ENCODE measurements at places on chromosomes 5 and 9.

DNA sequence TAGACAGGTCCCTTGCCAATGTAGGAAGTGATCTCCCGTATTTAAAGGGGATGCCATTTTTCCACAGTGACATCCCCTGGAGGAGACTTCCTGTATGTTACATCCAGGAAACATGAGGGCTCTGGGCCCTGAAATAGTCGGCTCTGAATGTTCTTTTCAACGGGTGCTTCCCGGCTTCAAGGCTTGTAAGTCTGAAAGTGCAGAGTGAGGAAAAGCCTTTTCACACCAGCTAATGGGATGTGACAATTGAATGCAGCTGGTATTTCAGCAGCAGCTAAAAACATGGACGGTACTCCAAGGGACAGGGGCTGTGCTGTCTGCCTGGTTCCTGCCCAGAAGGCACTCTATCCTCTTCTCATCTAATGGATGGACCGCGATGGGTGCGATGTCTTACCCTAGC, 1.4 kb downstream of the IL9 start:
- DNase-seq = no peak

- DNase-seq = no peak
Measured at GRCh38 chr5:7902666-7903625, 34.0 kb downstream of the MTRR start.

DNA sequence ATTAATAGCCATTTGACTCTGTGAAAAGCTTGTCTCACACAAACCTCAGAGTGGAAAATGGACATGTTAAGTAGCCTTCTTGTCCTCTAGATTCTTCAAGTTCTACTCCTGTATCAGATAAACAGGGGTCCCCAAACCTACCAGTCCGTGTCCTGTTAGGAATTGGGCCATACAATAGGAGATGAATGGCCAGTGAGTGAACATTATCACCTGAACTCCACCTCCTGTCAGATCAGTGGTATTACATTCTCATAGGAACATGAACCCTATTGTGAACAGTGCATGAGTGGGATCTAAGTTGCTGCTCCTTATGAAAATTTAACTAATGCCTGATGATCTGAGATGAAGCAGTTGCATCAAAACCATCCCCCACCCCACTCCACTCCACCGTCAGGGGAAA, 136.3 kb downstream of the TMEM232 start:
- DNase-seq = no peak

GRCh38 chr5:32202394-32202793, 28.3 kb upstream of the GOLPH3 start:
- DNase-seq = no peak

GRCh38 chr9:134171316-134172197, 7.2 kb upstream of the RNU6ATAC start:
- DNase-seq = no peak

GRCh38 chr9:107024193-107024592, 161.2 kb downstream of the ZNF462 start:
- DNase-seq = no peak

- DNase-seq = no peak
Measured at GRCh38 chr9:21590058-21590996, 108.2 kb upstream of the IFNE start.

DNA sequence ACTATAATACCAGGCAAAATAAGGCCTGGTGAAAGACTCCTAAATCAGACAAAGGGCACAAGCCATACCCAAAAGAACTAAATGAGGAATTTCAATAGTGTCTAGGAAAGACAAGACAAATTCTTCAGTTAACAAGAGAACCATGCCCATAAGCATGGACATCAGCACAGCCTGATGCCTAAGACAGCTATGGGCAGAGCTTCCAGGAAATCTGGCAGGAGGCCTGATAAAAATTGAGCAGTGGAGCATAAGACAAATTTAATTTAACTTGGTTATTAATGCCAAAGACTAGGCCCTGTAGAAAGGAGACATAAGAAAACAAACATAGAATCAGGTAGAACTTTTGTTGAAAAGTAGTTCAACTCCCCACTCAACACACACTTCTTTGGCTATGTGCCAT, 17.3 kb downstream of the KLHL3 start:
- DNase-seq = no peak

DNA sequence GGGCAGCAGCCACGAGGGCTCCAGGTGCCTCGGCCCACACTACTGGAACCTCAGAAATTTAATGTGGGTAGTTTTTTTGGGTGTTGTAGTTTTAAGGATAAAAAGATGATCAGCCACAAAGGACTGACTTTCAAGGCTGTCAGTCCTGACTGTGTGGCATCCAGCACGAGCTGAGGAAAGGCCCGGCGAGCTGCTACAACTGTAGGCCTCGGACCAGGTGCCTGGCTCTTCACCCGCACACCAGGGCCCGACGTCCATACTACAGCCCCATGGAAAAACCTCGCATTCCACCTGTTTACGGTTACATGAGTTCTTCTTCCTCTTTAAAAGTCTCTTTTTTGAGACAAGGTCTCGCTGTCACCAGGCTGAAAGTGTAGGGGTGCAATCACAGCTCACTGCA, 2.6 kb downstream of the CLPTM1L start:
- DNase-seq = no peak

DNA sequence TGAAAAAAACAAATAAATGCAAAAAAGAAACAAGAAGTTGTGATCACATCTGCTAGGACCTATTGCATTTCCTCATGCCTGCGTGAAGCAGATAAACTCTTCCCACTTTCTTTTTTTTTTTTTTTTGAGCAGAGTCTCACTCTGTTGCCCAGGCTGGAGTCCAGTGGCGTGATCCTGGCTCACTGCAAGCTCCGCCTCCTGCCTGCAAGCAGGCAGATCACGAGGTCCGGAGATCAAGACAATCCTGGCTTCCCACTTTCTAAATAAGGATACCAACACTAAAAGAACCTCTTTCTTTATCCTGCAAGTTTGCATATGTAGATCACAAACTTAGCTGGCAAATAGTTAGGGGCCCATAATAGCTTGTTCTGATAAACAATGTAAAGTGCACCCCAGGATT, 128.6 kb downstream of the ASTN2 start:
- no peak for DNase-seq

GRCh38 chr5:157450024-157450423, 10.0 kb upstream of the NIPAL4 start:
- no peak for DNase-seq

DNA sequence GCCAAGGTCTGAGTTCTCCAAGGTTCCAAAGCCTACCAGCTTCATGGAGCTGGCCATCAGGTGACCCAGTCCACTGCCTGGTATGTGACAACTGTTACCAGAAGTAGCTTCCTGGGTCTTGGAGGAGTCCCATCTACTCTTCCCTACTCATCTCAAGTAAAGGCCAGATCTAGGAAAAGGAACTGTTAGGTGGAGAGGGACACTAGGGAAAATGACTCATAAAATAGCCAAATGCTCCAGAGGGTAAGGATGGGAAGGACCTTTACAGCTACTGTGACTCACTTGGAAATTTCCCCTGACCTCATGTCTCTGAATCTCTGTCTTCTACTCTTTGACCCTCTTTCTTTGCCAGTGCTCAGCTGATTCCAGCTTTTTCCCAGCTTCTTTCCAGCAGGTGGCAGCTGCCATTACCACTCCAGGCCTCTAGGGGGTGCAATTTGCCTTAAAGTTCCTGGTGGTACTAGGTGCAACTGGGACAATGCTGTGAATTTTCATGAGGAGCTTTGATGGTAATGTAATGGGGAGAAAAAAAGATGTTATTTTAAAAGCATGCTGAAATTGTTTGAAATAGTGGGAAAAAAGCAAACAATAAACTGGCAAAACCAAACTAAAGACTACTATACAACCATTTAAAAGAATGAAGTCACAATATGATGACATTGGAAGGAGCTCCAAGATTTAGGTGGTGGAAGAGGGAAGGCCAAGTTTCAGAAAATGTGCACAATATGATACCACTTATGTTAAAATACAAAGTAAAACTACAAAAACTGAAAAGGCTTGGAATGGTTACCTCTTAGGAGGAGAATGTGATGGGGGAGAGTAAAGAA, 27.1 kb upstream of the MYORG start:
- peak; percentile 73 for DNase-seq
